ENCODE measurements at places on chromosomes 12 and 14.

GRCh38 chr14:58563978-58564377 is 73.8 kb upstream of the DACT1 start:
- no peak for DNase-seq

DNA sequence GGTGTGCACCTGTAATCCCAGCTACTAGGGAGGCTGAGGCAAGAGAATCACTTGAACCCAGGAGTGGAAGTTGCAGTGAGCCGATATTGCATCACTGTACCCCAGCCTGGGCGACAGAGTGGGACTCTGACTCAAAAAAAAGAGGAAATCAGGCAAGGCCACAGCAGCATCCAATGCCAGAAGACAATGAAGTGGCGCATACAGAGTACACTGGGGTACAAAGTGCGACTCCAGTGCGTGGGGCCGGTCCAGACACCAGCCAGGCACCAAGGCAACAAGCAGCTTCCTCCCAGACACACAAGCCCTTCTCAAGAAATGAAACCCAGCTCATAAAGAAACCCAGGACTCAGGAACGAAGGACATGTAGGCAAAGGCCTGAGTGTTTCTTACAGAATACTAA is 28.2 kb downstream of the TTC7B start:
- DNase-seq: no peak

- peak; percentile 53 for DNase-seq
Measured at GRCh38 chr14:99133636-99134515, 138.1 kb downstream of the BCL11B start.

- no peak for DNase-seq
Measured at GRCh38 chr12:21301-22189, 45.0 kb upstream of the IQSEC3 start.

DNA sequence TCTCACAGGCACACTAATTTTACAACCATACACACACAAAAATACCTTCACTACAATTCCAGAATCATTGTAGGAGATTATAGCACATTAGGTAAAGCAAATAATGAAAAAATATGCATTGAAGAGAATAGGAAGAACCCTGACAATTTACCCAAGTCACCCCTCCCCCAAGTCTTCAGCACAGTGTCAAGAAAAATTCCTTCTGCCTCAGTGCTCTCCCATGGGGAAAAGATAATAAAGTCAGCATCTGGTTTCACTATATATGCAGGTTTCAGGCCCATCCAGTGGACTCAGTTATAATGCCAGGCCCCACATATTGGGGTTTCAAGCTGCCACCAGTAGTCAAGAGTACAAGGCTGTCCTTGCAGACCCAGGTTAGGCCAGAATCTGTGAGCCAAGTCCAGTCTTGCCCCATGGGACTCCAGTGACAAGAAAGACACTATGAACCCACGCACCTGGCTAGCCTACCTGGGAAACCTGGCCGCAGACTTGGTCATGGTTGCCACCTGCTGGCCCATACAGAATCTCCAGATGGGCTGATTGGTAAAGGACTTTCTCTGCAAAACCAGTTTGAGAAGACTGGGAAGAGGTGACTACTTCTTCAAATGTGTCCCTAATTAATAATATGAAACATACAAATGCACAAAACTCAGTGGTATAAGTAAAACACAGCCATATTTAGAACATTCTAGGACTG is 398.6 kb upstream of the FLRT2 start:
- no peak for DNase-seq

DNA sequence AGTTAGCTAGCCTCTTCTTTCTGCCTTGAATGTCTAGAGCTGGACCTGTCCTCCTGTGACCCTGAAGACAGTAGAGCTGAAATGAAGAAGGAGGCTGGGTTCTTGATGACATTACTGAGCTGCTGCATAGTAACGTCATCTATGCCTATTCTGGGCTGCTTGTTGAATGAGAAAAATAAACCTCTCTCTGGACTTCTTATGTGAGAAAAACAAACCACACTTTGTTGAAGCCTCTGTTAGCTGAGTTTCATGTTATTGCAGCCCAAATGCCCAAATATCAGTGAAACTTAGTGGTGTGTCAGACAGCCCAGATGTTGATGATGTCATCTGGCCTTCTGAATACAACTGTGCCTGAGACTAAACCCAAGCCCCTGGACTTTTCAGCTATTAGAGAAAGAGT is 67.0 kb upstream of the MAX start:
- no peak for DNase-seq

GRCh38 chr12:10721651-10722501 is 1.2 kb downstream of the YBX3 start:
- peak; percentile 93 for DNase-seq

DNA sequence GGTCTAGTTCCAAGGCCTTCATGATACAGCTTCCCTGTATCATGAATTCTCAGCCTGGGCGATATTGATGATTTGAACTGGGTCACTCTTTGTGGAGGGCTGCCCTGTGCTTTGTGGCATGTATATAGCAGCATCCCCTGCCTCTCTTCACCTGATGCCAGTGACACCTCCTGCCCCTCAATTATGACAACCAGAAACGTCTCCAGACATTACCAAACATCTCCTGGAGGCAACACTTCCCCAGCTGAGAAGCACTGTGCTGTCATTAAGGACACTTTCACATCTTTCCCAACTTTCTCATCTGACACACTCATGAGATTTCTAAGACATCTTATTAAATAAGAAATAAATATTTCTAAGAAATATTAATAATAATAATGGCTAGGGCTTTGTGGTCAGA is 315.3 kb downstream of the BCL11B start:
- peak; percentile 46 for DNase-seq

GRCh38 chr14:28765831-28766468 is 637 bp upstream of the FOXG1 start:
- no peak for DNase-seq

DNA sequence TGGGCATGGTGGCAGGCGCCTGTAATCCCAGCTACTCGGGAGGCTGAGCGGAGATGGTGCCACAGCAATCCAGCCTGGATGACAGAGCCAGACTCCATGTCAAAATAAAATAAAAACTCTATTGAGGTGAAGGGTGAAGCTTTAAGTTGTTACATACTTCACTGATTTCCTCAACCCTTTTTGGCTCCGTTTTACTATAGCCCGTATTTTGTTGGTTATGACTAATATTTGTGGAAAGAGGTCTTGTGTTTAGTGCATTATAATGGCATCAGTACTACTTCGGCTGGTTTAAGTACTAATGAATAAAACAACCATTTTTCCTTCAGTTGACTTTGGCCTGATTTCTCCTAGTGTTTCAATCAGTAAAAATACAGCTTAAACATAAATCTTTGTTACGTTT is 27.0 kb upstream of the SLC2A14 start:
- no peak for DNase-seq

DNA sequence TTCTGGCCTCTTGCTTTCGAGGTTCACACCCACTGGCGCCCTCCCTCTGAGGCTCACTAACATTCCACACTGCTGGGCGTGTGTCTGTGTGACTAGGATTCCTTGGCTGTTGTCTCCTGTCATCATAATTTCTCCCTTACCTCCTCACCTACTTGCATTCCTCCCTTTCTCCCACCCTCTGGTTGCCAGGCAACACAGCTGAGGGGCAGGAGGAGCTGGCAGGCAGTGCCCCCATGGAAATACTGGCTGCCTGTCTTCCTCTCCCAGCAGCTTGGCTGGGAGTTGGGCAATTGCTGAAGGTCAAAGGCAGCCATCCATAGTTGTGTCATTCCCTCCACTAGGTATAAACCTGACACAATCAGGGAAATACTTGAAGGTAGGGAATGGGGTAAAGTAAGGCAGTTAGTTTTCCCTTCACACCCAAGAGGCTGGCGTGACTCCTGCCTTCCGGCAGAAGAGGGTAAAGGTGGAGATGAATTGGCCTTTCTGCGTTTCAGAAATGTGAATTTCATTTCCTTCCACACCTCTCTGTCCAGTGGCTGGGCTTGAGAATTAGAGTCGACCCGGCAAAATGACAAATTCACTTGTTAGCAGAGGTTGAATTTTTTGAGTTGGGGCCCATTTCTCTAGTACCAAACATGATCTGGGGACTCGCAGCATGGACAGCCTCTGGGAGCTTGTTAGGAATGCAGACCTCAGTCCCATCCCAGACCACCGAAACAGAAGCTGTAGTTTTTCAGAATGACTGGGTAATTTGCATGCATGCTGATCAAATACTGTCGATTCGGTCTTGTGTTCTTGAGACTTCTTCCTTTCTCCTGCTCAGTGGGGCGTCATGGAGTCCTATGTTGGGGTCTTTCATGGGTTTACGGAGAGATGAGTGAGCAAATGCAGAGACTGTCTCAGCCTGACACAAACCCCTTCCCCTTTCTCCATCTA is 24.3 kb upstream of the EMP1 start:
- no peak for DNase-seq

- no peak for DNase-seq
Measured at GRCh38 chr12:24246934-24247333, 297.5 kb upstream of the SOX5 start.

GRCh38 chr12:94459728-94460615 is at the start of gene CEP83:
Gene CEP83 (minus strand): TSS chr12:94459867. CDS start chr12:94412490, 47,377 bp downstream.
- DNase-seq: peak; percentile 99

DNA sequence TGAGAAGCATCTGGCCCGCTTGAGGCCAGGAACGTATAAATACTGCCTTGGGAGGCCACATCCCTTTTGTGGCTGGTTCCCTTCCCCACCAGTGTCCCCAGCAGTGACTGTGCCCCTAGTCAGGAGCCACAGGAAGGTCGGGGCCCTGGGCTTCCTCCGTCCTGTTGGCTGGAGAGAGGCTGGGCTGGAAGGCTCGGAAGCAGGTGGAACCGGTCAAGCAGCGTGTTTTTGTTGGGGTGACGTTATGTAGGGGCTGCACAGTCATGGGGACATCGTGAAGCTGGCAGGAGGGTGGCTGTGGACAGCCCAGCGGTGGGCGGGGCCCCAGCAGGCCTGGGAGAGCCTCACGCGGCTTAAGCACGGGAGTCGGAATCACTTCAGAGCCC is 10.1 kb downstream of the XRCC3 start:
- DNase-seq: no peak

- DNase-seq: no peak
Measured at GRCh38 chr12:126784328-126784921, 1482.5 kb upstream of the TMEM132C start.

GRCh38 chr12:79964100-79964627 is 29.3 kb upstream of the PPP1R12A start:
- no peak for DNase-seq

- no peak for DNase-seq
Measured at GRCh38 chr12:57543581-57543980, 3.4 kb downstream of the DCTN2 start.

- peak; percentile 84 for DNase-seq
Measured at GRCh38 chr14:70821584-70822529, 12.5 kb upstream of the MAP3K9 start.

- no peak for DNase-seq
Measured at GRCh38 chr14:106662936-106663550, 1136.7 kb downstream of the TMEM121 start.

DNA sequence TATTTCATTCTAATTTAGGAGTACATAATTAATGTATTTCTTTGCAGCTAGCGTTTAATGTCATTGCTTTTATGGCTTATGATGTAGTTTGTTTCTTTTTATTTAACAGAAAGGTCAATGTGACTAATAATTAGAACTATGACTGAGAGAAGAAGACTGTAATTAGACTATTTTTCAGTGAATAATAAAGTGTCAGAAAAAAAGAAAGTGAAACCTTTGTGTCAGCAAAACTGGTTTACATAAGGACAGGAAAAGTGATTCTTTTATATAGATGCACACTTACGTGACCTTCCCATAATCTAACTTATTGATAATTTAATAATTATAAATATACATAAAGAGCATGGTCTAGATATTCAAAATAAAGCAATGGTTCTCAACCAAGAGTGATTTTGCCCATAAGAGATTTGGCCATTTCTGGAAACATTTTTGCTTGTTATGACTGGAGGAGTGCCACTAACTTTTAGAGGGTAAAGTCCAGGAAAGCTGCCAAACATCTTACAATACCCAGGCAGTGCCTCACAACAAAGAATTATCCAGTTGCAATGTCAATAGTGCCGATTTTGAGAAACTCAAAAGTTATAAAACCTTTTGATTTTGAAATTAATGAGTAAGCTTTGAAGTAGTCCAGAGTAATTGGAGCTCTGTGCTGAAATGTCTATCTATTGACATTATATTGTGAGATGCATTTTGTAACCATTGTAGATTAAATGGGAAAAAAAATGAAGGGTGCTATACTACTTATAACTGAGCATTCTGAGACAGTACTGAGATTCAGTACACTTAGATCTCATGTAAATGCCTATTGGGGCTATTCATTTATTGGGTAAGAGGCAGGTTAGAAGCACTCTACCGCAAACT is 227.1 kb downstream of the C12orf50 start:
- no peak for DNase-seq

GRCh38 chr14:71751264-71751663 is 181.0 kb upstream of the RGS6 start:
- DNase-seq: no peak

- DNase-seq: no peak
Measured at GRCh38 chr12:113040722-113041171, 15.8 kb upstream of the DTX1 start.

DNA sequence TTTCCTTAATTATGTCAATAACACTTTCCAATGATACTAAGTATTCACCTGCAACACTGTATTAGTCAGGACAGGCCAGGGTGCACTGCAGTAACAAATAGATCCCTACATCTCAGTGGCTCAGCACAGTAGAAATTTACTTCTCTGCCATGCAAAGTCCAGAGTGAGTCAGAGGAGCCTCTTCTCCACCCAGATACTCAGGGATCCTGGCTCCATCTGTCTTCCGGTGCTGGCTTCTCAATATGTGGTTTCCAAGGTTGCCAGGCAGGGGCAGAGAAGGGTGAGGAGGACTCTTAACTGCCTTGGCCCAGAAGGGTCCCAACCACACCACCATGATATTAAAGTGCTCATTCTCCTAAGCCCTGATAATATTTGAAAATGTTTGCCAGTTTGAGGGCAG is 47.8 kb downstream of the ADGRD1 start:
- no peak for DNase-seq
